ENCODE measurements at places on chromosomes 12 and 14.

DNA sequence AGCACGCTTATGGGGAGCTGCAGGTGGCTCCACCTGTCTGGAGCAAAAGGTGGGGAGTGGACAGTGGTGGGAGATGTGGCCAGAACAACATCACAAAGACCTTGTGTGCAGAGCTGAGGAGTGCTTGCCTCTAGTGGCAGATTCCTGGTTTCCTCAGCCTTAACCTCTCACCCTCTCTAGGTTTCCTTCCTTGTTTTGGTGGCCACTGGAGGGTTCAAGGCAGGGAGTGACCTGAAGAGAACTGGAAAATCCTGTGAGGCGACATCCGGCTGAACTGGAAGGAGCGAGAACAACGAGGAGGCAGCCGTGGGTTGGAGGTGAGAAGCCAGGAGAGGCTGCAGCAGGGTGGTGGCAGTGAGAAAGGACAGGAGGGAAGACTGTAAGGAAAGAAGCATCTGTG, 6.3 kb upstream of the FLVCR2 start:
- no peak for DNase-seq

GRCh38 chr14:94560751-94561655, at the start of gene SERPINA4:
SERPINA4 (plus strand) TSS chr14:94561442; CDS start chr14:94563483, 2,041 bp downstream.
- no peak for DNase-seq

DNA sequence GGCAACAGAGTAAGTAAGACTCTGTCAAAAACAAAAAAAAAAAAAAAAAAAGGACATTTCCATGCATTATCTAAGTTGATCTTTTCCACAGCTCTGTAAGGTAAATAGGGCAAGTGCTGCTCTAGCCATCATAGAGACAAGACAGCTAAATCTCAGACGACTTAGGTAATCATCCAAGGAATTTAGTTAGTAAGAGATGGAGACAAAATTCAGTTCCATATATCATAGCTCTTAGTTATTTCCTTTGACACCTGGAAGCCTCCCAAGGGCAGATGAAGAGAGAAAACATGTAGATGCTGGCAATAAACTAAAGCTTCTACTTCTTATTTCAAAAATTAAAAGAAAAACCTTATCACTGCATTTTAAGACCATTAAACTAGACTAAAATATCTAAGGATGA, 48.7 kb downstream of the ST8SIA1 start:
- no peak for DNase-seq

- DNase-seq = no peak
Measured at GRCh38 chr14:30179381-30180130, 251.9 kb upstream of the PRKD1 start.

DNA sequence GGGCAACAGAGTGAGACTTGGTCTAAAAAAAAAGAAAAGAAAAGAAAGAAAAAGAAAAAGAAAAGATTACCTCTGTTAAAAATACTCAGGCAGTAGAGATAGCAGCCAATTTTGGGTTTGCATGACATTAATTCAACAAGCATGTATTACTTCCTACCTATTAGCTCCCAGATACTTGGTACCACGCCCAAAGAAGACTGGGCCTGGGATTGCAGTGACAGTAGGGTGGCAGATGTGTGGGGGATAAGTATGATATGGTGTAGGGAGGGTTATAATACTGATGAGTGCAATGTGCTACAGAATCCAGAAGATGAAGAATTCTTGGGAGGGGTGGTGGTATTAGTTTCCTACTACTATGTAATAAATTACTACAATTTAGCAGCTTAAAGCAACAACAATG, 46.4 kb upstream of the FOS start:
- DNase-seq = no peak

- DNase-seq = no peak
Measured at GRCh38 chr12:121804417-121805111, 755 bp downstream of the SETD1B start.

GRCh38 chr12:103114296-103115055, 157.0 kb downstream of the ASCL1 start:
- DNase-seq = no peak

All from AG04450 (cell line).